ENCODE measurements at places on chromosomes 5 and 9.
A peak's percentile ranks its signal among the peaks of the same experiment; 100 is the strongest.

GRCh38 chr5:174106997-174107655, 61.6 kb downstream of the NSG2 start:
- no peak for DNase-seq

GRCh38 chr9:130378875-130379648, 65.7 kb upstream of the ASS1 start:
- DNase-seq: no peak

GRCh38 chr9:135479469-135480052, at the start of gene PPP1R26:
Gene PPP1R26, plus strand, starts transcription at chr9:135479782. Its CDS starts 4,729 bp downstream, at chr9:135484511.
- DNase-seq: no peak

- DNase-seq: peak; percentile 65
Measured at GRCh38 chr9:4301971-4302427, 2.1 kb upstream of the GLIS3 start.

GRCh38 chr5:71932655-71933338, 174.5 kb upstream of the MAP1B start:
- peak; percentile 63 for DNase-seq

GRCh38 chr5:72117307-72117706, 10.0 kb downstream of the MAP1B start:
- DNase-seq: no peak

- DNase-seq: no peak
Measured at GRCh38 chr9:132662152-132662945, 7.4 kb downstream of the DDX31 start.

GRCh38 chr5:120457839-120458507, 6.1 kb upstream of the PRR16 start:
- peak; percentile 77 for DNase-seq

- DNase-seq: no peak
Measured at GRCh38 chr9:105191508-105192121, 52.8 kb upstream of the SLC44A1 start.

DNA sequence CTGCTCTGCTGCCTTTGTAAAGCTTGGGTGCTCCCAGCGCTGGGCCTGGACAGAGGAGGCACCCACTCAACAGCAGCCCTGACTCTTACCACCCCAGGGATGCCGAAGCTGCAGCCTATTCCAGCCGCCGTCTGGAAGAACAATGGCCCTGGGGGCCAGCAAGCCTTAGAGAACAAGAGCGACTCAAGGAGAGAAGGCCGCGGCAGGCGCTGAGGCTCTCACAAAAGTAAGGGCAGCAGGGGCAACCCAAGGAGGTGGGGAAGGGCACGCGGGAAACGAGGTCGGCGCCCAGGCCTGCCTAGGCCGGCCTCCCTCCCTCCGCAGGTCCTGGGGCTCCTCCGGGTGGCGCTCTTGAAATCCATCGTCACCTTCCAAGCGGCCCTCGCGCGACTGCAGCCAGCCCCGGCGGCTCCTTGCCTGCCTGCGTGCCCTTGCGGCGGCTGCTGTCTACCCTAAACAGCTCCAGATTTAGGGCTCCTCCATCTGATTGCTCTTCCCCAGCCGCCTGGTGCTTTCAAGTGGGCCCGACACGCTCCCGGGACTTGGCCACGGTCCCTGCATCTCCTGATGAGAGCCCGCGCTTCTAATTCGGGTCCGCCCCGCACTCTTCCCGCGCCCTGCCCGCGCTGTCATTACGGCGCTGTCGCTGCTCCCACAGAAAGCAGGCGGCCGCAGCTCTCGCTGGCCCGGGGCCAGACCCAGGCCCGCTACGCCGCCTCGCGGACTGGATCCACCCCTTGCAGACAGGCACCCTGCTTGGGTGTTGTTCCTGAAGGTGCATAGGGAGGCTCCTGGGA, 213.3 kb downstream of the SEMA6A start:
- DNase-seq: peak; percentile 61
